ENCODE measurements at places on chromosomes 4 and X. TPM values are rescaled to one million over a fixed set of nuclear protein-coding genes. Genes with fewer than 3 reads are reported as not detected.

Gene GPR78
- total RNA-seq = not detected

Gene PPID
- total RNA-seq = 39.2 TPM

DNA sequence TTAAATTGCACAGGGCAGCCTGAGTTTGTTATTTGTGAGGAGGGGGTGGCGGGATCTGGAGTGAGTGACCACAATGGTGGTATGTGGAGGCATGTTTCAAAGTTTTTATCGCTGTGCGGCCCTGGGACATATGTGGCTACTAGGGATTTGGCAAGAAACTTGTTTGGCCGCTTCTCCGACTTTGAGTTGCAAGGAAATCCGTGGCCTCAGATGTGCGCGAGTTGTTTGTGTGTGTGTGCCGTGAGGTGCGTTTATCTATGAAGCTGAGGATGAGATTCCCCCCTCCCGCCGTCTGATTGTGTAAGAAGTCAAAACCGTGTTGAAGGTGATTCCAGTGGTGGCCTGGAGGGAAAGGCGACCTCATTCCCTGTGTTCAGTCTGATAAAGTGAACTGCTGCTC is 1.4 kb downstream of the JADE3 start:
- peaks cover 25% of the 10 kb centered on the region for H3K4me1 ChIP-seq
- peak overlapping the region; percentile 88 for H3K27ac ChIP-seq
- peak overlapping the region; percentile 80 for H3K4me3 ChIP-seq

- DNase-seq = no peak
- no peak overlapping the region for H3K4me3 ChIP-seq
- no peaks in the 10 kb centered on the region for H3K27me3 ChIP-seq
- H3K27ac ChIP-seq = no peak overlapping the region
- H3K36me3 ChIP-seq = peaks cover 48% of the 10 kb centered on the region
- H3K4me1 ChIP-seq = no peaks in the 10 kb centered on the region
Measured at GRCh38 chrX:10133980-10134676, 22.6 kb upstream of the CLCN4 start.

DNA sequence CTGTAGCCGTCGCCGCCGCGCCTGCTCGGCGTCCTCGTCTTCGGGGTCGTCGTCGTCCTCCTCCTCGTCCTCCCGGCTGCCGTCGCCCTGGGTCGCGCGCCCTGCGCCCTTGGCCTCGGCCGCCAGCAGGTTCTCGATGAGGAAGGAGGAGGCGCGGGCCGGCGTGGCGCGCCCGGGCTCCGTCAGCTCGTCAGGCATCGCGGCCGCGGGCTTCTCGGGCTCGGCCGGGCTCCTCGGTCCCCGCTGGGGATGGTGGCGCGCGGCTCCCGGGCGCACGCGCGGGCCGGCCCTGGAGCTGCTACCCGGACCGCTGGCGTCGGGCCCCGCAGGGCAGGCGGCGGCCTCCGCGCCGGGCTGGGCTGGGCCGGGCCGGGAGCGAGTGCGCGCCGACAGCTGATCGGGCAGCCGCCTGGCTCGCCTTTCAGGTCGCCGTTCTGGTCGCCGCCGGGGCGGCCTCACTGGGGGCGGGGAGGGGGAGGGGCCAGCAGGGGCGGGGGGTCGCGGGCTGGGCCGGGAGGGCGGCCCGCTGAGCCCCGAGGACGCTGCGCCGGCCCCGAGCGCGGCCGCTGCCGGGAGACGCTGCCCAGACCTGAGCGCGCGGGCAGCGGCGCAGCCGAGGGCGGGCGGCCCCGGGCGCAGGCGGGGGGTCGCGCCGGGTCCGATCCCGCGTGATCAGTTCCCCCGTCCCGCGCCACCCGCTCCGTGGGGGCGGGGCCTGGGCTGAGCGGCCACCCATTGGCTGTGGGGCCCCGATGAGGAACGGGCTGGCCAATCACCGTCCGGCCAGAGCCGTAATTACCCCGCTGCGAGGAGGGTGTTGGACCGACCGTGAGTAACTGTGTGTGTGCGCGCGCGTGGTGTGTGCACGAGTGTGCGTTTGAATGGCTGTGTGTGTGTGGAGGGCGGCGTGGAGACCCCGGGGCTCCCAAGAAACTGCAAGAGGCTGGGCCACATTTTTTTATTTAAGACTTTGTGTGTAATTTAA is at the start of gene HMX1:
Gene HMX1 (minus strand): TSS at position 423 of the 985 bp plus-strand sequence. CDS start 225 bp downstream, at position 198.
- peaks cover 100% of the 10 kb centered on the region for H3K27me3 ChIP-seq
- H3K4me3 ChIP-seq = peak within 1 kb of the TSS; percentile 43
- peaks cover 15% of the 10 kb centered on the region for H3K4me1 ChIP-seq
- no peaks in the 10 kb centered on the region for H3K36me3 ChIP-seq
- peak; percentile 19 for DNase-seq

Data from left ventricle myocardium inferior (tissue), 1 donor.